ENCODE measurements at places on chromosomes 2 and 18.

DNA sequence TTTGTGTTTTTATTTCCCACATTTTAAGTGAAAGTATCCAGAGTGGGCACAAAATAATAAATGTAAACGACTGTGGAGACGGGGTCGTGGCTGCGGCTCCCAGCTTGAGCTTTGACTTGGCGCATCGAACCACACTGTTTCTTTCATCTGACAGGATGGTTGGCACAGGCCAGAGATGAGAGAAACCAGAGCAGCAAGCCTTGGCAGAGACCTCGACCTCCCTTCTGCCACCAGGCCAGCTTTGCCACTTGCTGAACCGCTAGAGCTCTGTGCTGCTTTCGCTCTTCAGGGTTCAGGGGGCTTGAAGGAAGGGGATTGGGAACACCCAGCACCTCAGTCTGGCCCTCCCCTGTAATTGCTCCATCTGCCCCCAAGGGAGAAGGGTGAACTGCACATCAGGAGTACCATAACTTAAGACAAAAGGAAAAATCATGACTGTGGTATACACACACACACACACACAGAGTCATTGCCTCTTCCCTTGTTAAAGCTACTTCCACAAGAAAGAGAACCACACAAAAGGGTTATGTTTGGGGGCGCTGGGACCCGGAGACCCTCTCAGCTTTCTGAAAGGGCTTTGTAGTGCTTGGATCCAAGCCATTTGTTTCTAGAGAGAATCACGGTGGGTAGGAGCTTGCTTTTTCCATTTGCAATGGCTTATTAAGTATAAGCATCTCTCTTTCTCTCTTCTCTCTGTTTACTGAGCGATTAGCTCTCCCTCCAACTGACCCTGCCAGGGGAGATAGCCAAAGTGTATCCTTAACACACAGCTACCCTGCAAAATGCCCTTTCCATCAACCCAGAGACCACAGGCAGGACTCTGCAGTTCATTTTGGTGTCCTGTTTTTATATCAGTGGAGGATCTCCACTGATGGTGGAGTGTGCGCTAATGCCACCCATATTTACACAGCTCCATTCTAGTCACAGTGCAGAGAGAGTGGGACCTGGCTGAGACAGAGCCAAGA lies 23.0 kb downstream of the POU3F3 start:
- DNase-seq = no peak

GRCh38 chr2:12178289-12179080 lies 432.1 kb downstream of the LPIN1 start:
- no peak for DNase-seq

DNA sequence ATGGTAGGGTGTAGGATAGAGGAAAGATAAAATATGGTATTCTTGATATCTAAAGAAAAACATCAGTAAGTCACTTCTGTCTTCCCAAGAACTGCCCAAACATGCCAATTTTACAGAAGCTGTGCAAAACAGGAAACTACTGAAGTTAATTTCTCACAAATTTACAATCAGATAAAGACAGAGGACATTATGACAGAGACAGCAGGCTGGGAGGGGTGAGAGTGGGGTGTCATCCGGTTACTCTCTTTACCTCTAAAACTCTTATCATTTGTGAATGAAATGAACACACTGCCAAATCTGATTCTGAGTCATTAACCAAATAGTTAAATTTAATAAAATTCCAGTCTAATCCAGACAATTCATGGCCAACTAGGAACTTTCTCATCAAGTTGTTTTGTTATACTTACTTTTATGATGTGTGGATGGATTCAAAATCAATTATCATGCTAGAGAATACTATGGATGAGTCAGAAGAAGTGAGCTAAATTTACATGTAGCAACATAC lies 323.2 kb upstream of the MEX3C start:
- DNase-seq = no peak

GRCh38 chr2:56191617-56192016 lies 7.8 kb downstream of the CCDC85A start:
- DNase-seq = no peak

DNA sequence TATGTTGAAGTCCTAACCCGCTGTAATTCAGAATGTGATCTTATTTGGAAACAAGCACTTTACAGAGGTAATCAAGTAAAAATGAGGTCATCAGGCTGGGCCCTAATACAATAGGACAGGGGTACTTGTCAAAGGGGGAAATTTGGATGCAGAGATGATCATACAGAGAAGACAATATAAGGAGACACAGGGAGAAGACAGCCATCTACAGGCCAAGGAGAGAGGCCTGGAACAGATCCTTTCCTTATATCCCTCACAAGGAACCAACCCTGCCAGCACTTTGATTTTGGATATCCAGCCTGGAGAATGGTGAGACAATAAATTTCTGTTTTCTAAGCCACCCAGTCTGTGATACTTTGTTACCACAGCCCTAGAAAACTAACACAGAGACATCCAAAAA lies 104.3 kb downstream of the METTL4 start:
- no peak for DNase-seq

DNA sequence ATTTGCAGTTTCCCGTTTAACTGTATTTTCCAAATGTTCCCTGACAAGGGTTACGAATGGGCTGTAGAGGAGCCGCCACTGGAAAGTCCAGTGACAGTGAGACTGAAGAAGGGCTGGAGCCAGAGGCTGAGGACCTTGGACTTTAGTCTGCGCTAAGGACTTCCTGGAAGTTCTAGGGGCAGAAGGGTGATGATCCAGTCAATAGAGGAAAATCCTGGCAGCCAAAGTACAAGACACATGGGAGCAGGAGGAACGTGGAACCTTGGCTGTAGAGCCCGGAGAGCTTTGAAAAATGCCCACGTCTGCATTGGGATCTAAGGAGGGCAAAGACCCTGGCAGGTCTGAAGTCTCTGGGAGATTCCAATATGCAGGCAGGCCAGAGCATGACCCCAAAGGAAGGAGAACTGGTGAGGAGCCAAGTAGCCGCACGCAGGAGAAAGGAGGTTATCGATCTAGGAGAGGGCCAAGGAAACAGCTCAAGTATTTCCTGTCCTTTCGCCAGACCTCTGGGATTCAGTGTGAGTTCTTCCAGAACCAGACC lies 28.5 kb downstream of the MBP start:
- no peak for DNase-seq

DNA sequence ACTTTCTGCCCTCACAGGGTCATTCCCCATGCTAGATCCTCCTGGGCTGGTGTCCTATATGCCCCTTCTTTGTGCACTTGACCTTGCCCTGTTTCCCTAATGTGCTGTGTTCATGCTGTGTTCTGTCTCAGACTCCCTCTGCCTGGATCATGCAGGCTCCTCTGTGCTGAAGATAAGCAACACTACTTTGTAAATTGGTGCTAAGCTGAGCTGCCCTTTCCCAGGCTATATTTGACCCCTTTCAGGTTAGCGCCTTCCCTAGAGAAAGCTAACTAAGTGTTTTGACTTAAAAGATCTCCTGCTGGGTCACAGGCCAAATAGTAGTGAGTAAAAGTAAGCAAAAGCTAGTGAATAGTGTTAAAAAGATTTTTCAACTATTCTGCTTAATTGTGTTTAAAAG lies 257.2 kb upstream of the RGPD4 start:
- no peak for DNase-seq

GRCh38 chr2:212530991-212531390 lies 7.6 kb downstream of the ERBB4 start:
- DNase-seq = no peak

- DNase-seq = no peak
Observed at GRCh38 chr2:119846021-119846420, 86.3 kb downstream of the PTPN4 start.

DNA sequence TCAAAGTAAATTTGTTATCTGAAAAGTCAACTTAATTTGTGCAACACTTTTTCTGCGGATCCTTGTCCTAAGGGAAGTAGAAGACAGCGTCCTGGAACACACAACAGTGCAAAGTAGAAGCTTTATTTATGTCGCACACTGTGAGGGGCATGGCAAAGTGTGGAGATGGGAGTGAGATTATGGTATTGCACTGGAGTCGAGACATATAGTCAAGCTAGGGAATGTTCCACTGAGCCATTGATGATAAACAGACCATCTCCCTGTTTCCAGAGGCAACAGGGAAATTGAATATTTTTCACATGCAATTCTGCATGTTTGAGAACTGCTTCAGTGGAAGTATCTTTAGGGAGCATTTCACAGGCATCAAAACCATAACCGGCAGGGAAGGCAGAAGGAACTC lies 46.2 kb downstream of the LRRTM1 start:
- no peak for DNase-seq

DNA sequence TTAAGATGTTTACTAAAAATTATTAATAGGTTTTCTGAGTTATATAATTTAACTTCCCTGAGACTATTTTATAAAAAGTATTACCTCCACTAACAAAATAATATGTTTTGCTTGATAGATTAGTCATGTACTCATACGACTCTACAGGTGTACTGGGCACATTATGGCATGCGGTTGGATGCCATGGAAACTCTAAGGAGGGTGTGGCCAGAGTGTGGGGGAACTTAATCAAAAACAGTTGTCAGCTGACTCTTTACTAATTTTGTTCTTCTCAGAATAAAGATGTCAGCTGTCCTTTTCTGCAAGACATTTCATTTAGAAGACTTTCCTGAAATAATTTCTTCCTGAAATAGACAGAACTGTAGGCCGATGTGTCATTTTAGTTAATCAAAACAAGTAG lies 228.3 kb upstream of the SIX3 start:
- DNase-seq = no peak

GRCh38 chr18:34773378-34773777 lies 63.3 kb downstream of the DTNA start:
- peak; percentile 13 for DNase-seq

- no peak for DNase-seq
Observed at GRCh38 chr18:24388957-24389356, 8.7 kb downstream of the OSBPL1A start.

- DNase-seq = no peak
Observed at GRCh38 chr18:30376515-30376914, 666.0 kb downstream of the DSC3 start.

DNA sequence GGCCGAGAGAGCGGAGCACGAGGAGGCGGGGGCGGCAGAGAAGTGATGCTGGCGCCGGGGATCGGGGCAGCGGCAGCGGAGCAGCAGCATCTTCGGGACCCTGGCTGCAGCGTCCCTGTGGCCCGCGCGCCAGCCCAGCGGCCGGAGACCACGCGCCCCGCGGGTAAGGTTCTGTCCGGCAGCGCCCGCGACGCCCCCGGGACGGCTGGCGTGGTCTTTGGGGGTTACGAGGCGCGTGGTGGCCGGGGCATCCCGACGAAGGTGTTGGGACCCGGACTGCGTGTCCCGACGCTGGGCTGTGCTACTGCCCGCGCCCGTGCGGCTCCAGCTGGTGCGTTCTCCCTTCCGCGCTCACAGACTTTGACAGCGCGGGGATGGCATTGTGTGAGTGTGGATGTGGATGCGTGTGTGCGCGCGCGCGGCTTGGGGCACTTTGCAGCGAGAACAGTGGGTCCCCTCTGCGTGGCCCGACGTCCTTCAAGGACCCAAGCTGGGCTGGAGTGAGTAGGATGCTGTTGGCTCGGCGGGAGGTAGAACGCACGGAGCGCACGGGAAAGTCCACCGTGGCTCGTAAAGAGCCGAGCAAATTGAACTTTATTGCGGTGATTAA lies 405.0 kb downstream of the XIRP2 start:
- DNase-seq = no peak

- no peak for DNase-seq
Observed at GRCh38 chr18:74082742-74083556, 64.7 kb downstream of the FBXO15 start.

GRCh38 chr2:11996618-11997017 lies 250.2 kb downstream of the LPIN1 start:
- DNase-seq = peak; percentile 43

DNA sequence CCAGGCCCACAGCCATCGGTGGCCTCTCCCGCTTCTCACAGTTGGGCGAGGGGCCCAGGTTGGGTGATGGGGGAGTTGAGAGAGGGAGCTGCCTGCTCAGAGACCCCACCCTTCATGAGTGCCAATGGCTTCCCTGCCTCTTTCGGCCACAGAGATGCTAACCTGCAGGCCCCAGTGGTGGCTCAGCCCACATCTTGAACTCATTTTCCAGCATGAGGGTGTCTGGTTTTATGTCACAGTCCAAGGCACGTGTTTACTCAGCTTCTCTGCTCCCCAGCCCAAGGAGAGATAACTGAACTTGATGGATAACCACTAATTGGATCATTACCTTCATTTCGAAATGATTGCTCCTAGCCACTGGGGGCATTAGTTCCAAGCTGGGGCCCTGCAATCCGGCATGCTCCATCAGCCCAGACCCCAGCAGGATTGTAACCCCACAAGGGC lies 45.9 kb upstream of the SIX2 start:
- DNase-seq = no peak

- DNase-seq = no peak
Observed at GRCh38 chr2:45043174-45043573, 33.9 kb upstream of the SIX2 start.

DNA sequence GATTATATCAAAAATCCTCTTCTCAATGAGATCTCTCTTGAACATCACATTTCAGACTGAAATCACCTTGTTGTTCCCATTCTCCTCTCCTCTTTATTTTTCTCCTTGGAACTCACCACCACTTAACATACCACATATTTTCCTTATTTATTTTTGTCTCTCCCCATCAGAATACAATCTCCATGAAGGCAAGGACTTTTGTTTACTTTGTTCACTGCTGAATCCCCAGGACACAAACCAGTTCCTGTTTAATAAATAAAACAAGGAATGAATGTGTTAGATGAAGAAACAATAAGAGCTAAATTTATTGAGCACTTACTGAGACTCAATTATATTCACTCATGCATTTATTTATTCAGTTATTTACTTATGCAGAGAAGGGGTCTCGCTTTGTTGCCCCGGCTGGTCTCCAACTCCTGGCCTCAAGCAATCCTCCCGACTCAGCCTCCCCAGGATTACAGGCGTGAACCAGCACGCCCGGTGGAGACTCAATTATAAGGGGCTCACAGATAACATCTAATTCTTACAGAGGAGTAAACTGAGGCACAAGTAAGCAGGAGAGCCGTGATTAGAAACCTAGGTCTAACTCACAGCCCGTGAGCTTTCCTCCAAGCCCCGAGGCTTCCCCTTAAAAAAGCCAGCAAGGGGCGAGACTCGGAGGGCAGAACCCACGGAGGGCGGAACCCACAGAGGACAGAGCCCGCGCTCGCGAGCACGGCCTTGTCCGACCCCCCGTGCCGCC lies 616 bp upstream of the TAF1B start:
- no peak for DNase-seq

GRCh38 chr2:12603781-12604295 lies 112.9 kb upstream of the TRIB2 start:
- no peak for DNase-seq

GRCh38 chr2:32937602-32938448 lies 8.9 kb upstream of the LTBP1 start:
- DNase-seq = no peak

Data from AG09309 (cell line).